ENCODE measurements at places on chromosomes 5 and 9. TPM values are rescaled to one million over a fixed set of nuclear protein-coding genes. Genes with fewer than 3 reads are reported as not detected.

CDHR2 gene
- 27.3 TPM for polyA plus RNA-seq

ADRB2 gene
- polyA plus RNA-seq = 0.01 TPM

SLC1A1 gene
- not detected for polyA plus RNA-seq

LHX2 gene
- not detected for polyA plus RNA-seq

DAB2IP gene
- polyA plus RNA-seq = 37.9 TPM

GFI1B gene
- polyA plus RNA-seq = 0.15 TPM

CCDC192 gene
- polyA plus RNA-seq = not detected

CCNI2 gene
- not detected for polyA plus RNA-seq

PELO gene
- 23.9 TPM for polyA plus RNA-seq

PCDHAC1 gene
- polyA plus RNA-seq = 0.03 TPM

CHSY3 gene
- polyA plus RNA-seq = 0.26 TPM

ANKRD31 gene
- 0.01 TPM for polyA plus RNA-seq

STK32A gene
- polyA plus RNA-seq = not detected

SMIM33 gene
- not detected for polyA plus RNA-seq

WNK2 gene
- polyA plus RNA-seq = 12.0 TPM

CDH18 gene
- polyA plus RNA-seq = not detected

NMUR2 gene
- polyA plus RNA-seq = not detected

TAF11L5 gene
- not detected for polyA plus RNA-seq

KIF4B gene
- not detected for polyA plus RNA-seq

ECM2 gene
- 0.37 TPM for polyA plus RNA-seq

CDC20B gene
- not detected for polyA plus RNA-seq

SH3GLB2 gene
- polyA plus RNA-seq = 40.6 TPM

GPX3 gene
- polyA plus RNA-seq = 1,506 TPM

APBA1 gene
- polyA plus RNA-seq = 0.01 TPM

CCDC183 gene
- 66.4 TPM for polyA plus RNA-seq

SLC25A2 gene
- not detected for polyA plus RNA-seq

PCDHGA5 gene
- polyA plus RNA-seq = 0.32 TPM

KIF20A gene
- polyA plus RNA-seq = 12.9 TPM

ARID3C gene
- polyA plus RNA-seq = not detected

SPATA31C1 gene
- not detected for polyA plus RNA-seq

NDUFA8 gene
- polyA plus RNA-seq = 68.6 TPM

EIF4E1B gene
- polyA plus RNA-seq = not detected

SOX30 gene
- not detected for polyA plus RNA-seq

CDKN2A gene
- polyA plus RNA-seq = 4.8 TPM

PPP3R2 gene
- polyA plus RNA-seq = not detected

CCIN gene
- not detected for polyA plus RNA-seq

CYSRT1 gene
- 1.5 TPM for polyA plus RNA-seq

KLHL3 gene
- 0.10 TPM for polyA plus RNA-seq

ATP10B gene
- polyA plus RNA-seq = not detected

SLC26A2 gene
- 1.9 TPM for polyA plus RNA-seq

C9orf152 gene
- 0.18 TPM for polyA plus RNA-seq

LCN1 gene
- not detected for polyA plus RNA-seq

TMEM252 gene
- polyA plus RNA-seq = not detected

CACNA1B gene
- under 0.01 TPM for polyA plus RNA-seq

OR1Q1 gene
- 0.07 TPM for polyA plus RNA-seq

TSSK1B gene
- polyA plus RNA-seq = not detected

CCL21 gene
- not detected for polyA plus RNA-seq

POLE3 gene
- polyA plus RNA-seq = 25.9 TPM

NR2F1-AS1 gene
- polyA plus RNA-seq = 2.8 TPM

KCNIP1 gene
- not detected for polyA plus RNA-seq

ZNF169 gene
- 5.9 TPM for polyA plus RNA-seq

NRARP gene
- 0.46 TPM for polyA plus RNA-seq

FAM200C gene
- 3.2 TPM for polyA plus RNA-seq

INSL6 gene
- not detected for polyA plus RNA-seq

TPRN gene
- polyA plus RNA-seq = 10.1 TPM

SPINK13 gene
- not detected for polyA plus RNA-seq

PCDHA1 gene
- polyA plus RNA-seq = not detected

PCDHGB3 gene
- polyA plus RNA-seq = 0.67 TPM

RMND5B gene
- polyA plus RNA-seq = 22.3 TPM

Data from HepG2 (cell line).